KBM-7 (cell line): ENCODE measurements at places on chromosomes 3 and 15.

GRCh38 chr3:194607592-194608389 lies 25.4 kb downstream of the TMEM44 start:
- no peak for DNase-seq

- DNase-seq: peak; percentile 24
Observed at GRCh38 chr3:173529062-173529711, 131.6 kb downstream of the NLGN1 start.

DNA sequence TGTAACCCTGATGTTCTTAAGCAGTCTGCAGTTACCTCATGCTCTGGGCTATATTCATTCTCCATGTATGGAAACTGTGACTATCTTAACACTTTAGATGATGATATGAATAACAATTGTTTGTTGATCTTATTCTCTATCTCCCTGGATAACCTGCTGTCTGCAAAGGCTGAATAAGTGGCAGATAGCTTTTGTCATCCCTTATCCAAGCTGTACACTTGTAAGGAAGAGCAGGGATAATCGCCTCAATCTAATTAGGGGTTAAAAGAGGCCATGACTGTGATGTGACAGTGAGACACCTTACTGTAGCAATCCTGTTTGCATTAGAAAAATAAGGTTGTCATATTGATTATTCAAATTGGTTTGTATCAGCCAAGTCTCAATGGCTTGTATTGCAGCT lies 123.9 kb downstream of the RSRC1 start:
- no peak for DNase-seq

DNA sequence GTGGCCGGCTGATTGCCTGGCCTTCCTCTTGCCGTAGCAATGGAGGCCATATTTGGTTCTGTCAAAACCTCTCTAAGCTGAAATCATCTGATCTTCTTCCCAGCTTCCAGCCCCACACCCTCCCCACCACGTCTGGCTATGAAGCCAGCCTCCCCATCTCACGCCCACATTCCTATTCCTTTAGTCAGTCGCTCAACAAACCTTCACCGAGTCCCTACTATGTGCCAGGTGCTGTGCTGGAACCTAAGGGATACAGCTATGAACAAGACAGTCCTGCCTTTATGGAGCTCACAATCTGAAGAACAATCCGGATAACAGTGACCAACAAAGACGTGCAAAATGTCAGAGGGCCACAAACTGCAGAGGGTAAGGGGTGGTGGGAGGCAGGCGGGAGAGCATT lies 31.9 kb upstream of the SMAD6 start:
- no peak for DNase-seq

- DNase-seq: no peak
Observed at GRCh38 chr3:59341459-59341858, 291.6 kb upstream of the CFAP20DC start.

- no peak for DNase-seq
Observed at GRCh38 chr15:52540374-52541012, 11.8 kb upstream of the MYO5A start.

GRCh38 chr15:90412356-90413194 lies 24.5 kb downstream of the IQGAP1 start:
- DNase-seq: peak; percentile 64

DNA sequence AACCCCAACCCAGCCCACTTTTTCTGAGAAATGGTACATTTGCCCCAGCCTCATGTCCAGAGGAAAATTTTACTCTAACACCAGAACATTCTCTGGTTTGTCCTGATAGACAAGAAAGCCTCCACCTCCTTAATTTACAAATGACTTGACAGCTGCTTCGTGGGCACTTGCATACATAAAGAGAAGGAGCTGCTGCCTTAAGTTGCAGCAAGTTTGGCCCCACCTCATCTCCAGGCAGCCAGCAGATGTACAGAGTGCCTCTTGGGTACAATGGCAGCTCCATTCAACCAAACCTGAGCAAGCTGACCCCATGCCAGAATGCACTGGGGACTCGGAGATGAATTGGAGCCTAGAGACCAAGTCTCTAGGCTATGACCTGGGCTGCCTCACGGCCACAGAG lies 6.2 kb upstream of the H1-8 start:
- no peak for DNase-seq

- no peak for DNase-seq
Observed at GRCh38 chr3:36596419-36596818, 167.9 kb downstream of the DCLK3 start.

GRCh38 chr3:144815655-144816054 lies 844.0 kb downstream of the DIPK2A start:
- DNase-seq: no peak

DNA sequence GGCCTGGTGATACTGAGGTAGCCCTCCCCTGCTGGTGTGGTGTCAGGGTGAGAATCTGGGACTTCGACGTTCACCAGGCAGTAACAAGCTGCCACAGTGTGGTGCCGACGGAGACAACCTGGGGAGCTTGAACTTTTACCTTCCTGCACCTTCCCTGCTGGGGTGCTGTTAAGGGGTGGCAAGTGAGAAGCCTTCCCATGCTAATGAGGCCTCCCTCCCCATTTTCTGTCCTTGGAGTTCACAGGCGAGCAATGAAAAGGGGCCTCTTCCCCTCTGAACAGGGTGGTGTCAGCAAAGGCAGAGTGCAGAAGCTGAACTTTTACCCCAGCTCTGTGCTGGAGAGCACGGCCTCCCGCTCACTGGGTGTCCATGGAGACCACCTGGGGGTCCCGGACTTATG lies 13.5 kb downstream of the MAGEL2 start:
- DNase-seq: no peak

DNA sequence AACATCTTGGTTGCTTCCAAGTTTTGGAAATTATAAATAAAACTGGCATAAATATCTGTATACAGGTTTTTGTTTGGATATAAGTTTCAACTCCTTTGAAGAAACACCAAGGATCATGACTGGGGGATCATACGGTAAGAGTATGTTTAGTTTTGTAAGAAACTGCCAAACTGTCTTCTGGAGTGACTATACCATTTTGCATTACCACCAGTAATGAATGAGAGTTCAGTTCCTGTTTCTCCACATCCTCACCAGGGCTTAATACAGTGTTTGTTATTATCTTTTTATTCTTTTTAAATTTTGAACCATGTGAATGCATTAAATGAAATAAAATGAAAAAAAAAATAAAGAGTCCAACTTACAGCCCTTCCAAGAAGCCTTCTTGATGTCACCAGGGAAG lies 3.7 kb upstream of the ANKUB1 start:
- DNase-seq: no peak

DNA sequence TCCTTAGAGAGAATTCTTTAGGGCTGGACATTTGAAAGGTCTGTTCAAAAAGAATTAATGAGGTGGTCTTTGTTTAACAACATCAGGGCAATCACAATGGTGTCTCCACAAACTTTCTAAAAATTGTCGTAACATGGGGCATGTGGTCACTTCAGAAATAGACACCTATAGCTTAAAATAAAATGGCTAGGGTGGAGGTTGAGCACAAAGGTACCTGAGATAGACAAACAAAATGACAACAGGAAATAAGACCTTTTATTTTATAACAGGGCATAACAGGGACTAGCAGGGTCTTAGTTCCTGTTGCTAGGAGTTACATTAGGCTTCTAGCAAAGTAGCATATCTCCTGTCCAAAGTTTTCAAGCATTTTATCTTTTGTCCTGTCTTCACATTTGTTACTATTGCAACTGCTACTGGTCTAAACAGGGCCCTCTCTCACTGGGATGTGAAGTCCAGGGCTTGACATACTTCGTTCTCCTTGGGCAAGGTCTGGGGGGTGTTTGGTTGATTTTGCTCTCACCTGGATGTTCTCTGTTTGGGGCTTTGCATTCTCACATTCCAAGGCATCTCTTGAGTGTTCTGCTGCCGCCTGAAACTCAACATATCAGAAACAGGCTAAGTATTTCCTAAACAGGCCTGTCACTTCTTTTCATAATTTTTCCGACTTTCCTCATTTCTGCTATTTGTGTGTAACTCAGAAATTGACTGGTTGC lies 3.0 kb downstream of the GCSAM start:
- no peak for DNase-seq

DNA sequence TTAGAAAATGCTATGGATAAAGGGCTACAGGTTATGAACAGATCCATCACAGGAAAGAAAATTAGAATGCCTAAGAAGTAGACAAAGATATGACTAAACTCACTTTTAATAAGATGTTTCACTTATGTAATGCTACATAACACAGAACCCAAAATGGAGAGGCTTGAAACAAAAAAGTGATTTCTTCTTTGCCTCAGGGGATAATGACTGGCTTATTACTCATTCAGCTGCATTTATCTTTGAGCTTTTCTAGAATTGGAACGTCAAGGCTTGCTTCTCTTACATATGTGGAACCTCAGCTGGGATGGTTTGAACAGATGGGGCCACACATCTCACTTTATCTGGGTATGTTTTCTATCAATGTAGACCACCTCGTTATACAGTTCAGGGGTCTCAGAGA lies 120.6 kb upstream of the EPHA3 start:
- no peak for DNase-seq

- DNase-seq: no peak
Observed at GRCh38 chr3:34793057-34793456, 846.3 kb upstream of the ARPP21 start.

- DNase-seq: peak; percentile 69
Observed at GRCh38 chr15:70196372-70197316, 98.9 kb upstream of the TLE3 start.

GRCh38 chr3:128180436-128180835 lies 27.2 kb downstream of the EEFSEC start:
- DNase-seq: no peak

DNA sequence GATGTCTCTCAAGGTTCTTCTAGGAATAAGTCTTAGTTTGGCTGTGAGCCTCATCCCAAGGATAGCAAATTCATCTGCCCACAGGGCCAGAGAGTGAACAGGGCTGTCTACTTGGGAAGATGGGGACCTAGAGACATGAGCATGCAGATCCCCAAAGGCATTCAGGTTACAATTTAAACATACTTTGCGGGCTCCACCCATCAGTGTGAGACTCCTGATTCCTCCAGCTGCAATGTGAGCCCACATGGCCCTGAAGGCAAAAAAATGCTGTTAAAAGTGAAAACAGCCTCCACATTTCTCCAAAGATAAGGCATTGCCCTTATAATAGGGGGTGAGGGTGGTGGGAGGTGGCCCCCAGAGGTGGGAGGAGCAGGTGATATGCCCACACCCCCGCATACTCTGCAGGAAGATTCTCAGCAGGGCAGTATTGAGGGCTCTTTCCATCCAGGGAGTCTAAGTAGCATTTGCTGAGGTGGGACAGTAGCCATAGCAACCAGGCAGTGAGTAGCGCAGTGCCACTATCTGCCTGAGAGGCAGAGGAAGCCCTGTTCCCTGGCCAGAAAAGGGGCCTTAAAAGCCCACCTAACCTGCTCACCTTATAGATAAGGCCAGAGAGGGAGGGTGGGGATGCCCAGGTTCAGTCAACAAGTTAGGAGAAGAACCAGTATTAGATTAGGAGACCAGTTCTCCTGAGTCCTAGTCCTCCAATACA lies 31.2 kb downstream of the TGM4 start:
- DNase-seq: no peak

DNA sequence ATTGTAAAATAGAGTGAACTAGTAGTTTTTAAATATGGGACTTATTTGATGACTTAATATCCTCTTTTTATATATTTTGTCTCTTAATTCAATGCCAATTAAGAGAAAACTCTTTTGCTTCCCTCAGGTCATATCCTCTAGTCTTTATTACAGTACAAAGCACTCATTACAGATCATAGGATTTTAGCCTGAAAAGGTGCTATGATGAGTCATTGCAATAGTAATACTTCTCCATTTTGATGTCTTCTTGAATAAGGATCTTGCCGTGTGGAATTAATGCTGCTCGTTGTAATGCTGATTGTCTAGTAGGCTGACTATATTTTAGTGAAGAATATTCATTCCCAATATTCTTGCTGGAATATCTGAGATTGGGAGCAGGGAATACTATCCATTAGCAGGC lies 612.2 kb upstream of the GOLIM4 start:
- DNase-seq: no peak

GRCh38 chr3:32302601-32303398 lies 64.3 kb downstream of the CMTM8 start:
- DNase-seq: no peak

GRCh38 chr3:11582191-11582968 lies 61.3 kb downstream of the VGLL4 start:
- DNase-seq: peak; percentile 77

DNA sequence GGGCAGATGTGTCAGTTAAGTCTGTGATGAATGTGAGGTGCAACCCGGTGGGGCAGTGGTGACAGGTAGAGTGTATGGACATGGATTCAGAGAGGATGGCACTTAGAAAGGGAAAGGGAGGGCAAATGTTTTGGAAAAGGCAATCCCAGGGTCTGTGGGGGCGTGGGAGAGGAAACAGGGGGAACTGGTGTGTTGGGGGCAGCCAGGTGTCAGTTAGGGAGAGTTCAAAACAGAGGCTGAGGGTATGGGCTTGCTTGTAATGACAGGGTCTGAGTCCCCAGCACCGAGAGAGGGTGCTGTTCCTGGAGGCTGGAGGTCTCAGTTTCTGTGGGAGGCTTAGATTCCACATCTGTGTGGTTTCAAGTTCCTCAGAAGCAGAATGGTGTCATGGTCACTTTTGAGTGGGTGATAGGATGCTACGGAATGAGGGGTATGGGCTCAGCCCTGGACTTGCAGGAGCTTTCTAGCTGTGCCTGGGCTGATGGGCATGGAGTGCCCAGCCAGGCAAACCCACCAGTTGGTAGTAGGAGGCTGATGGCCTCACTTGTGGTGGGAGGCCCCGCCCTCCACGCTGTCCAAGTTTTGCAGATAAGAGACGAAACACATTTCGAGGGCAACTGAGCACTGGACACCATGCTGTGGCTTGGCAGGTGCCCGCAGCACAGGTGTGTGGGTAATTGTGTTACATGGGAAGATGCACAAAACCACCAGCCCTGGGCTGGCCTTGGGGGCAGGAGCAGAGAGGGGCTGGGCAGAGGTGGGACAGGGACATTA lies 209.4 kb downstream of the RPLP1 start:
- no peak for DNase-seq

DNA sequence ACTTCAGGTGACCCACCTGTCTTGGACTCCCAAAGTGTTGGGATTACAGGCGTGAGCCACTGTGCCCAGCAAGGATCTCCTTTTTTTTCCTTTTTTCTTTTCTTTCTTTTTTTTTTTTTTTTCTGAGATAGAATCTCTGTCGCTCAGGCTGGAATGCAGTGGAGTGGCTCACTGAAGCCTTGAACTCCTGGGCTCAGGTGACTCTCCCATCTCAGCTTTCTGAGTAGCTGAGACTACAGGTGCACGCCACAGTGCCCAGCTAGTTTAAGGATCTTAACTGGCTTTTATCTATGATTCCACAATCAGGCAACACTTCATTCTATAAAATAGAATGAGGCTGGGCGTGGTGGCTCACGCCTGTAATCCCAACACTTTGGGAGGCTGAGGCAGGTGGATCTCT lies 16.3 kb upstream of the NICN1 start:
- DNase-seq: no peak
